ENCODE measurements at places on chromosomes 4 and X. TPM values are rescaled to one million over a fixed set of nuclear protein-coding genes. Genes with fewer than 3 reads are reported as not detected.

The CSAG1 gene
- total RNA-seq: not detected

The DDX3X gene
- total RNA-seq: 595 TPM

The BST1 gene
- 8.7 TPM for total RNA-seq

The PALLD gene
- 190 TPM for total RNA-seq

The CMC4 gene
- 9.4 TPM for total RNA-seq

The AR gene
- total RNA-seq: 0.52 TPM

The SEC24D gene
- 62.1 TPM for total RNA-seq

The ARL9 gene
- 0.69 TPM for total RNA-seq

The BMP3 gene
- total RNA-seq: under 0.01 TPM

The RTL9 gene
- not detected for total RNA-seq

The HS6ST2 gene
- 3.5 TPM for total RNA-seq

The FABP2 gene
- total RNA-seq: under 0.01 TPM
